ENCODE measurements at places on chromosomes 2 and 18.

- DNase-seq: peak; percentile 48
Observed at GRCh38 chr2:178891265-178891958, 84.2 kb upstream of the TTN start.

GRCh38 chr2:62817348-62817747 lies 111.8 kb downstream of the EHBP1 start:
- DNase-seq: no peak

DNA sequence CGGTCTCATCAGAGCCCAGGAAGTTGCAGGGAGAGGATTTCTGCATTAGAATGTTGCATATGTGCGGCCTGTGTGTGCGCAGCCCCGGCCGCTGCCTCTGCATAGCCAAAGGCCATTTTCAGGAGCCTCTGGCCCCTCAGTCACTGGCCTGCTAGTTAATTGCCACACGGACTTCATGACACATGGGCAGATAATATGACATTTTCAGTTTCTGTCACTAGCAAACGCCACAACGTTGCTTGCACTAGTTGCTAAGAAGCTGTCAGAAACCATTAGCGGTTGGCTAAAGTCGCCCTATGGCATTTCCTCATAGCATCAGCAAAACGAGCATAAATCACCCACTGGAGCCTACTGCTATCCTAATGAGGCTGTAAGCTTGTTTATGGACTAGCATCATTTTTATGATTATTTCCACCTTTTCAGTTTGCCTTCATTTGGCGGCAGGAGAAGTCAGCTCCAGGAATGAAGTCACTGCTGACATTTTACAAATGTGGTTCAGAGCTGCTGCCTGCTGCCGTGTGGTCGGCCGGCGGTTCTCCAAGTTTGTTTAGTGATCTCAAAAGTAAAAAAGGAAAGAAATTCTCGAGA lies 73.7 kb downstream of the MEIS1 start:
- DNase-seq: no peak

- peak; percentile 92 for DNase-seq
Observed at GRCh38 chr2:161122772-161123530, 37.3 kb upstream of the TANK start.

DNA sequence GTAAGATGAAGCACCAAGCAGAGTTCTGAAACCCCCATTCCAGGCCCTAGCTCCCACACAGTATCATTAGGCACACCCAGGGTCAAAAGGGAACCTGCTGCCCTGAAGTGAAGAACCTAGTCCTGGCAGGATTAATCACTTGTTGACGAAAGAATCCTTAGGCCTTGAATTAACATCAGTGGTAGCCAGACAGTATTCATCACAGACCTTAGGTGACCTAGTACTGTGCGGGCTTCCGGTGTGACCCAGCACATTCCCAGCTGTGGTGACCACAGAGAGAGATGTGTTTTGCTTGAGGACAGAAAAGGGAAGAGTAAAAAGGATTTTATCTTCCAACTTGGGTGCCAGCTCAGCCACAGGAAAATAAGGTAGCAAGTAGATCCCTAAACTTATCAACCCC lies 1071.4 kb upstream of the FAM98A start:
- DNase-seq: no peak

All from fibroblast of skin of left quadriceps (primary cell).